ENCODE measurements at places on chromosomes 5 and 9. TPM values are rescaled to one million over a fixed set of nuclear protein-coding genes. Genes with fewer than 3 reads are reported as not detected.

DNA sequence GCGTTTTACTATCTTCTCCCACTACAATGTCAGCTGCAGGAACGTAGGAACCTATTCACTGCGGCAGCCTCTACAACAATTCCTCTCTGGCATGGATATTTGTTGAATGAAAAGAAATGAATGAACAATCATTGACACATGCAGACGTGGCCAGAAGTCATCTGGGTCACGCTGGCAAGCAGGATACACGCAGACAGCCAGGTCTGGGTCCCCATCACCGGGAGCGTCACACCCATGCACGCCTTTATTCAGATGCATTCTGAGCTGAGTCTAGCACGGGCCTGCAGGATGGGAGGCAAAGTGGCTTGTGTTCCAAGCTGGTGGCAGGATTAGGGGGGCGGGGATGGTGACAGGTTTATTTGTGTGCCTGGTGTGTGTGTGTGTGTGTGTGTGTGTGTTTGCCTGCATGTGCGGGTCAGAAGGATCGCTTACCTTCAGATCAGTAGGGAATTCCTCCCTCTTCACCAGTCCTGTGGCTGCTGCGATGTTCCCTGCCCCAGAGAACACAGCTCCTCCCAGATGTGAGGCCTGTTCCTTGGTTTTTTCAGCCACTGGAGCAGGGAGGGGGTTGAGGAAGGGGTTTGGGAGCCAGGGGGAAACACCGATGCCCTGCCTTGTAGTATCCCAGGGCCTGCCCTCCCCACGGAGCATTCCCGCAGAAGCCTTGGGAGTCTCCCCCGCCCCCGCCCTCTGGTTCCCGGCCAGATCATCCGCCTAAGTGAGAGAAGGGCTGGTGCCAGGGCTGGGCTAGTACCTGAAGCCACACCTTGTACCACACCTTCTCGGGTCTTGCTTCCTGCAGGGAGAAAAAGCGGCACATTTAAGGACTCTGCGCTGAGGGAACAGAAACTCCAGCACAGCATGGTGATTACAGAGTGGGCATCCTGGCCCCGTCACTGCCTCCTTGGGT lies 4.1 kb downstream of the SNCB start:
- no peak for DNase-seq

GRCh38 chr9:89053301-89053700 lies 62.0 kb downstream of the S1PR3 start:
- DNase-seq: no peak

DNA sequence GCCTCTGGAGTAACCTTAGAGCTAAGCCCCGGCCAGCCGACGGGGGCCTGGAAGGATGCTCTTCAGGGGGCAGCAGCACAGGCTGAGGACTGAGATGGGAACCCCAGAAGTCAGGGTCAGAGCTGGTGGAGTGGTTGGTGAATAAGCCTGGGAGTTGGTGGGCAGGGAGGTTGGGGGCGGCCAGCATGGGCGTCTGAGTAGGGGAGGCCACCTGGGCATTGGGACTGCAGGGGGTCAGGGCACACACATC lies 14.4 kb downstream of the NINJ1 start:
- DNase-seq: no peak

Gene RGS7BP
- total RNA-seq: 0.13 TPM

GRCh38 chr5:62569470-62569869 lies 9.1 kb upstream of the LRRC70 start:
- DNase-seq: no peak

DNA sequence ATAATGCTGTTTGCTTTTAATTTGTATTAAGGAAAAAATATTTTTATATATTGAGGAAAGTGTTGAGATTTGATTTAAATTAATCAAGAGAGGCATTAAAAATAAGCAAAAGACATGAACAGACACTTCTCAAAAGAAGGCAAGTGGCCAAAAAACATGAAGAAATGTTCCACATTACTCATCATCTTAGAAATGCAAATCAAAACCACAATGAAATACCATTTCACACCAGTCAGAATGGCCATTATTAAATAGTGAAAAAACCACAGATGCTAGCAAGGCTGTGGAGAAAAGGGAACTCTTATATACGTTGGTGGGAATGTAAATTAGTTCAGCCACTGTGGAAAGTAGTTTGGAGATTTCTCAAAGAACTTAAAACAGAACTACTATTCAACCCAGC lies 45.9 kb downstream of the RANBP17 start:
- no peak for DNase-seq

All from dermis microvascular lymphatic vessel endothelial cell (primary cell).